Liver (tissue), 10 donors: ENCODE measurements at places on chromosomes 16 and 17. TPM values are rescaled to one million over a fixed set of nuclear protein-coding genes. Genes with fewer than 3 reads are reported as not detected.
A peak's percentile ranks its signal among the peaks of the same experiment; 100 is the strongest.

The PLXDC1 gene
- polyA plus RNA-seq: 0.17 TPM

The PIRT gene
- not detected for polyA plus RNA-seq

The FAM83G gene
- polyA plus RNA-seq: 5.3 TPM

The HSD17B2 gene
- 123 TPM for polyA plus RNA-seq

The GNGT2 gene
- polyA plus RNA-seq: 2.2 TPM

- peaks cover 26% of the 10 kb centered on the region for H3K4me1 ChIP-seq
- H3K36me3 ChIP-seq: peaks cover 7% of the 10 kb centered on the region
- no peak overlapping the region for H3K4me3 ChIP-seq
- DNase-seq: no peak
- peak overlapping the region; percentile 7 for H3K27ac ChIP-seq
Measured at GRCh38 chr17:64781014-64781756, 119.1 kb upstream of the SMURF2 start.

DNA sequence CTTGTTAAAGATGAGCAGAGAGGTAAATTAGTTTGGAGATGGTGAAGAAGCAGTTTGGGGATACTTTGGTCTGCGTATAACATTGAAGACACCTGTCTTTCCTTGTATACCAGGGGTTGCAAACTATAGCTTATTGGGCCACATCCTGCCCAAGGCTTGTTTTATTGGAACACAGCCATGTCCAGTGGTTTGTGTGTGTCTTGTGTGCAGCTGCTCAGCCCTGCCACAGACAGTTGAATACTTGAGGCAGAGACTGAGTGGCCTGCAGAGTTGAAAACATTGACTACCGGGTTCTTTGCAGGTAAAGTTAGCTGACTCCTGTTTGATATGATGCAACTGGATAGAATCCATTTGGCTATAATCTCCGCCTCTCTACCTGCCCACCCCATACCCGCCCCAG lies 224.4 kb downstream of the PRKCA start:
- no peaks in the 10 kb centered on the region for H3K4me1 ChIP-seq
- H3K4me3 ChIP-seq: no peak overlapping the region
- H3K27ac ChIP-seq: no peak overlapping the region
- H3K27me3 ChIP-seq: no peaks in the 10 kb centered on the region

GRCh38 chr16:81127051-81127450 lies 30.9 kb upstream of the GCSH start:
- DNase-seq: no peak
- no peak overlapping the region for H3K4me3 ChIP-seq
- H3K27ac ChIP-seq: no peak overlapping the region
- no peaks in the 10 kb centered on the region for H3K27me3 ChIP-seq
- peaks cover 8% of the 10 kb centered on the region for H3K4me1 ChIP-seq
- no peaks in the 10 kb centered on the region for H3K36me3 ChIP-seq

GRCh38 chr16:11140867-11141266 lies 115.1 kb downstream of the SOCS1 start:
- no peak overlapping the region for H3K4me3 ChIP-seq
- no peaks in the 10 kb centered on the region for H3K27me3 ChIP-seq
- peaks cover 6% of the 10 kb centered on the region for H3K4me1 ChIP-seq
- no peak for DNase-seq
- no peaks in the 10 kb centered on the region for H3K36me3 ChIP-seq

GRCh38 chr17:6870841-6871240 lies 39.3 kb upstream of the TEKT1 start:
- no peaks in the 10 kb centered on the region for H3K27me3 ChIP-seq
- no peak overlapping the region for H3K4me3 ChIP-seq
- no peaks in the 10 kb centered on the region for H3K4me1 ChIP-seq
- no peak overlapping the region for H3K27ac ChIP-seq
- no peak for DNase-seq
- H3K36me3 ChIP-seq: no peaks in the 10 kb centered on the region

- H3K4me1 ChIP-seq: peaks cover 42% of the 10 kb centered on the region
- no peaks in the 10 kb centered on the region for H3K27me3 ChIP-seq
- no peak for DNase-seq
- peaks cover 47% of the 10 kb centered on the region for H3K36me3 ChIP-seq
Measured at GRCh38 chr17:7313890-7314718, 1.1 kb downstream of the GPS2 start.

- no peak overlapping the region for H3K4me3 ChIP-seq
- no peaks in the 10 kb centered on the region for H3K27me3 ChIP-seq
- H3K36me3 ChIP-seq: no peaks in the 10 kb centered on the region
- peak; percentile 81 for DNase-seq
Measured at GRCh38 chr17:42067371-42068091, 17.1 kb upstream of the C17orf113 start.

- DNase-seq: no peak
- H3K36me3 ChIP-seq: no peaks in the 10 kb centered on the region
- peaks cover 7% of the 10 kb centered on the region for H3K4me1 ChIP-seq
- H3K27ac ChIP-seq: no peak overlapping the region
- no peak overlapping the region for H3K4me3 ChIP-seq
Measured at GRCh38 chr17:75486951-75487350, 28.4 kb downstream of the CASKIN2 start.

GRCh38 chr16:60120586-60120985 lies 1386.5 kb upstream of the GOT2 start:
- no peak overlapping the region for H3K4me3 ChIP-seq
- no peaks in the 10 kb centered on the region for H3K36me3 ChIP-seq

- no peak overlapping the region for H3K4me3 ChIP-seq
- H3K27ac ChIP-seq: no peak overlapping the region
- H3K27me3 ChIP-seq: no peaks in the 10 kb centered on the region
- no peaks in the 10 kb centered on the region for H3K36me3 ChIP-seq
Measured at GRCh38 chr17:497241-498034, 144.8 kb upstream of the RPH3AL start.
